ENCODE measurements at places on chromosomes 1 and 21.

GRCh38 chr1:19202396-19202795 is 7.7 kb downstream of the UBR4 start:
- no peak for DNase-seq

GRCh38 chr1:5099558-5099957 is 445.1 kb downstream of the AJAP1 start:
- DNase-seq: no peak

- DNase-seq: peak; percentile 35
Measured at GRCh38 chr21:20999659-21000058, 1.4 kb downstream of the NCAM2 start.

- no peak for DNase-seq
Measured at GRCh38 chr1:117644696-117645311, 39.0 kb downstream of the TENT5C start.

DNA sequence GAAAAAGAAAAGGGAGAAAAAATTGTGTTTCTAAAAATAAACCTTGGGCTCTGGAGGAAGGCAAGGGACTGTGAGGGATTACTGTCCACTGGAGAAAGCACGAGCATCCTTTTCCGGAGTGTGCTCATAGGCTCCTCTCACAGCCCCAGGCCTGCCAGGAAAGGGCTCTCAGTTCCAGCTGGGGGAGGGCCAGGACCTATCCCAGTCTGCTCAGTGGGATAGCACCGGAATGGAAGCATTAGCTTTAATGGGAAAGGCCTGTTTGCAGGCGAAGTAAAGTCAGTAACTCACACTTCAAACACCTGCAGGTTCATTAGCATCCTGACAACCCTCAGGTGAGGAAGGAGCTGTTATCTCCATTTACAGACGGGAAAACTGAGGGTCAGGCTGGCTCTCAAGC is 113.9 kb upstream of the USP24 start:
- peak; percentile 84 for DNase-seq

Measured in G401 (cell line).